ENCODE measurements at places on chromosomes 16 and 17.
A peak's percentile ranks its signal among the peaks of the same experiment; 100 is the strongest.

- no peak for DNase-seq
Observed at GRCh38 chr17:6045621-6046357, 24.4 kb upstream of the WSCD1 start.

GRCh38 chr16:82924075-82924854 lies 297.5 kb downstream of the CDH13 start:
- no peak for DNase-seq

GRCh38 chr17:82217120-82217529 lies 4.5 kb upstream of the CCDC57 start:
- DNase-seq: no peak

- DNase-seq: no peak
Observed at GRCh38 chr17:40319651-40320540, 10.9 kb downstream of the RARA start.

DNA sequence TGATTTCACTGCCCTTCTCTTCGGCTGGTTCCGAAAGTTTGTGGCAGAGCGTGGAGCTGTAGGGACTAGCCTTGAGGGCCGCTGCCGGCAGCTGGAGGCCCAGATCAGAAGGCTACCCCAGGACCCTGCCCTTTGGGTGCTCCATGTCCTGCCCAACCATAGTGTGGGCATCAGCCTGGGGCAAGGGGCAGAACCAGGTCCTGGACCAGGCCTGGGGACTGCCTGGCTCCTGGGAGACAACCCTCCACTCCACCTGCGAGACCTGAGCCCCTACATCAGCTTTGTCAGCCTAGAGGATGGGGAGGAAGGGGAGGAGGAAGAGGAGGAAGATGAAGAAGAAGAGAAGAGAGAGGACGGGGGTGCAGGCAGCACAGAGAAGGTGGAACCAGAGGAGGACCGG lies 856 bp upstream of the CXCL16 start:
- no peak for DNase-seq

GRCh38 chr17:82782657-82783207 lies 30.9 kb downstream of the TBCD start:
- no peak for DNase-seq

- no peak for DNase-seq
Observed at GRCh38 chr16:13436641-13437412, 483.1 kb upstream of the ERCC4 start.

DNA sequence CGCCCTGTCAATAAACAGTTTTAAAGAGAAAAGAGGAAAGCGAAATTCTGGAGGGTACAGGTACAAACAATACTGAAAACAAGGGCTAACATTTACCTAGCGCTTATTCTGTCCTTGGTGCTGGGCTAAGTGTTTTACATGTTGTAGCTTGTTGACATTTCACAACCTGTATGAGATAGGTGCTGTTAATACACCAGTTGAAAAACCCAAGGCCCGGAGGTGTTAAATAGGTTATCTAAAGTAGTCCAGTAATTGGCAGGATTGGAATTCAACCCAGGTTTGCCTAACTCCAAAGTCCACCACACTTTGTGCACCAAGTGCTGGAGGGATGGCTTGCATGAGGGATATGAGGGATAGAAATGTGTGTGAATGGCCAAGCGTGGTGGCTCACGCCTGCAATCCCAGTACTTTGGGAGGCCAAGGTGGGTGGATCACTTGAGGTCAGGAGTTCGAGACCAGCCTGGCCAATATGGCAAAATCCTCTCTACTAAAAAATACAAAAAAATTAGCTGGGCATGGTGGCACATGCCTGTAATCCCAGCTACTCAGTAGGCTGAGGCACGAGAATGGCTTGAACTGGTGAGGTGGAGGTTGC lies 2.9 kb downstream of the ATP6V0D1 start:
- DNase-seq: no peak

DNA sequence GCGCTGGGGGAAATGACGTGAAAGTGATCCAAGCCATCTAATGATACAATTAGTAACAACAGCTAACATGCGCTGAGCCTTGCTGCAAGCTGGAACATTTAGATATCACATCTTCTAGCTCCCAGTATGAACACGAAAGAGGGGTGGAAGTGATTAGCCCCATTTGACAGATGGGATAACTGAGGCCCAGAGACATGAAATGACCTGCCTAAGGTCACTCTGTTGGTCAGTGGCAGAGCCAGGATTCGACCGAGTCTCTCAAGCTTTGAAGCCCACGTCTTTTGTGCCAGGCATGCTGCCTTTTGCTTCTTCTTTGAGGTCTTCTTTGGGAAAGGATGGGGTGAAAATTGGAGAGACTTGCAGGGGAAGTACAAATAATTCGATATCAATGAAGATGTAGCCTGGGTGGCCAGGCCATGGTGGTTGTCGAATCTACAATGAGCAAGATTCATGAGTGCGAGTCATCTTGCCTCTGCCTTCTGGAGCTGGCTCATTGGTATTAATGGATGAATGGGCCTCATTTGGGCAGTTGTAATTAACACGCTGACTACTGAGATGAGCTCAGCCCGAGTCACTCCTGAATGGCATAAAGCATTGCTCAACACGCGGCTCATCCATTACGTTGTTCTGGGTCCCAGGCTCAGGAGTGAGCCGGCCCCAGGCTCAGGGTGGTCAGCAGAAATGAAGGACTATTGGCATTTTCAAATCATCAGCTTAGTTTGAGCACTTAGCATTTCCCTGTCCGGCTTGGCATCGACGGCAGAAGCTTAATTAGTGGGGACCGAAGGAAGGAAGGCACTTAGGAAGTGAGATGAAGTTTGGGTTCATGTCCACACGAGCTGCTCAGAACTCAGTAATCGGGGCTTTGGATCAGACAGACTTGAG lies 28.0 kb upstream of the GPRC5B start:
- DNase-seq: no peak

DNA sequence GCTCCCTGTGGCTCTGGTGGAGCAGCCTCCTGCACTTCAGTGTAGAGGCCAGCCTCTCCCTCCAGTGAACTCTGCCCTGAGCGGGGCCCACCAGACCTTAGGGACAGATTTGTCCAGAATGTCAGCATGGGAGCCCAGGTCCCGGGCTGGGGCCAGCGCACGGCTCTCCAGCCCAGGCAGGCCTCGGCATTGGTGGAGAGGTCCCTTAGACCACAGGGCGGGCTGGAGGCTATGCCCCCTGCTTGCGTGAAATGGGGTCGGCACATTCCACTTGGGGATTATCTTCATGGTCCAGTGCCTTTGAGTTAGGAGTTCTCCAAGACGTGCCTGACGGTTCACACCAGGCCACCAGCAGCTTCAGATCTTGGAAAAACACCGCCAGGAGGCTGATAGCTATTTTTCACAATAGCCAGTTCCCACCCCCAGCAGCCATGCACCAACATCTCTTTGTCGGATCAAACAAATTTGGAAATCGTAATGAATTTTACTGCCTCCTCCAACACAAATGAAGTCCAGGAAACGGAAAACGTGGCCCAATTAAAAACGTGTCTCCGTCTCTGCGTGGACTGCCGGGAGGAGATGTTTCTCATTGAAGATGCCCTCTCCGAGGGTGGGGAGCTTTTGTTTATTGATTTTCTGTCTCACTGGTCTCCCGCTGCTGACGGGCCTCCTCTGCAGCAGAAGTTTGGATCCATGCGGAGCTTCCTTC lies 110.0 kb upstream of the CIBAR2 start:
- DNase-seq: peak; percentile 16

- DNase-seq: no peak
Observed at GRCh38 chr17:42547698-42548069, 5.0 kb upstream of the HSD17B1 start.

DNA sequence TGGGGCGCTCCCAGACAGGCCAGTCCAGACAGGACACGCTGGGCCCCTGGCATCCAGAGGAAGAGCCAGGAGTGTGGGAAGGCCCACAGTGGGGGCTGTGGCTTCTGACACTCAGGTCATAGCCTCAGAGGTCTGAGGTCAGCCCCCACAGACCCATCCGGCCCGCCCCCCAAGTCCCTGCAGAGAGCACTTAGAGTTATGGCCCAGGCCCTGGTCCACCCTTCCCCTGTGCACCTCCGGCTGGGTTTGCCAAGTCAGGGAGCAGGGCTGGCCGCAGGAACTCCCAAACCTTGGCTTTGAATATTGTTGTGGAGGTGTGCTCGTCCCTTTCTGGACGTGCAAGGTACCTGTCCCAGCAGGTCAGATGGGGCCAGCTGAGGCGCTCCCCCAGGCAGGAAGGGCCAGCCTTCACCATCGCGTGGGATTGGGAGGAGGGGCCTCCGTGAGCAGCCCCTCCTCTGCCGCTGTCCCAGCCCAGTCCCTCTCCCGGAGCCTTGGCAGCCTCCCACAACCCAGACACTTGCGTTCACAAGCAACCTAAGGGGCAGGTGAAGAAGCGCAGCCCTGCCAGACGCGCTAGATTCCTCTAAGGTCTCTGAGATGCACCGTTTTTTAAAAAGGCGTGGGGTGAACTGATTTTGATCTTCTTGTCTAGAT lies 74.6 kb downstream of the SOCS1 start:
- no peak for DNase-seq

GRCh38 chr16:31700530-31701388 lies 172.8 kb upstream of the ZNF267 start:
- no peak for DNase-seq

DNA sequence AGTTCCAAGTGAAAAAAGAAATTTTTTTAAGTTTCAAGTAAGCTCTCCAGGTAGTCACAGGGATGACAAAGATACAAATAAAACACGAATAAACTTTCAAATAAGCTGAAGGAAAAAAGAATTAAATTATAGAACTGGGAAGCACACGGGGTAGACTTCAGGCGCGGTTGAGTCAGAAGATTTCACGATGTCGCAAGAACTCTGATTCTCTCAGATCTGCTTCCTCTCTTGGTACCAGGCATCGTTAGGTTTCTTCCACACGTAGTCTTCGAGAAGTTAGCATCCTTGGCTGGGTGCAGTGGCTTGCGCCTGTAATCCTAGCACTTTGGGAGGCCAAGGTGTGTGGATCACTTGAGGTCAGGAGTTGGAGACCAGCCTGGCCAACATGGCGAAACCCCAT lies 784.1 kb upstream of the RBFOX1 start:
- no peak for DNase-seq

GRCh38 chr16:70795296-70795912 lies 5.6 kb downstream of the VAC14 start:
- no peak for DNase-seq

- DNase-seq: no peak
Observed at GRCh38 chr17:6444571-6445335, 498 bp downstream of the PIMREG start.

DNA sequence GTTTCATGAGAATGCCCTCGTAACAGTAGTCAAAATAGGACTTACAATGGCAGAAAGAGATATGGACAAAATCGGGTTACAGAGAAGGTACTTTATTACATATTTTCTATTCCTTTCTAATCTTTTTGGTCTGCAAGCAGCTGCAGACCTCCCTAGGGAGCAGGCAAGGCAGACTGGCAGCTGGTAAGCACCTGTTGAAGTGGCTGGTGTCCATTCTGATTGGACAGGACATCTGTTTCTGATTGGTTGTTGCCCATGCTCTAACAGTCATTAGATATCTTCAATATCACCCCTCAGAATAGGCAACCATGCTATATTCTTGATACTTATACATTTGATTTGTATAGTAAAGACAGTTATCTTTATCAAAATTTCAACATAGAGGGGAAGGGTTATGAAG lies 606.3 kb downstream of the KCNJ2 start:
- no peak for DNase-seq

- DNase-seq: no peak
Observed at GRCh38 chr17:31780483-31780882, 78.6 kb downstream of the COPRS start.

GRCh38 chr16:17346621-17347569 lies 123.9 kb downstream of the XYLT1 start:
- DNase-seq: no peak

DNA sequence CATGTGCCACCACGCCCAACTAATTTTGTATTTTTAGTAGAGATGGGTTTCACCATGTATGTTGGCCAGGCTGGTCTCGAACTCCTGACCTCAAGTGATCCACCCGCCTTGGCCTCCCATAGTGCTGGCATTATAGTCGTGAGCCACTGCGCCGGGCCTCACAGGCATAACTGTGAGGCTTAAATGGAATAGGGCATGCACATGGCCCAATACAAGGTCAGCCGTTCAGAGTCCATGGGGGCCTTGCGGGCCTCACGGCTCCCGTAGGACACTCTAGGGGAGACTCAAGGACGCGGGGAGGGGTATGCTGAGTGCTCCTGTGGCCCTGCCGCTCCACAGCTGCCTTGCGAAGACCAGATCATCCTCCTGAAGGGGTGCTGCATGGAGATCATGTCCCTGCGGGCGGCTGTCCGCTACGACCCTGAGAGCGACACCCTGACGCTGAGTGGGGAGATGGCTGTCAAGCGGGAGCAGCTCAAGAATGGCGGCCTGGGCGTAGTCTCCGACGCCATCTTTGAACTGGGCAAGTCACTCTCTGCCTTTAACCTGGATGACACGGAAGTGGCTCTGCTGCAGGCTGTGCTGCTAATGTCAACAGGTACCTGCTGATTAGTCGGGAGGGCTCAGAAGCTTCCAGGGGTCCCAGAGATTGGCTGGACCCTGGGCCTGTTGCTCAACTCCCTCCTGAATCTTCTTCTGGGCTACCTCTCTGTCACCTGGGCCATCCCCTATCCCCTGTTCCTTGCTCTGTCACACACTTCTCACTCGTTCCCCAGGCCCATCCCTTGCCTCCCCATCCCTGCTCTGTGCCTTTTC lies 12.3 kb downstream of the NR1D1 start:
- no peak for DNase-seq

GRCh38 chr16:9258423-9259051 lies 167.1 kb downstream of the HAPSTR1 start:
- peak; percentile 4 for DNase-seq

GRCh38 chr16:57102888-57103851 lies 10.8 kb downstream of the CPNE2 start:
- DNase-seq: peak; percentile 32

DNA sequence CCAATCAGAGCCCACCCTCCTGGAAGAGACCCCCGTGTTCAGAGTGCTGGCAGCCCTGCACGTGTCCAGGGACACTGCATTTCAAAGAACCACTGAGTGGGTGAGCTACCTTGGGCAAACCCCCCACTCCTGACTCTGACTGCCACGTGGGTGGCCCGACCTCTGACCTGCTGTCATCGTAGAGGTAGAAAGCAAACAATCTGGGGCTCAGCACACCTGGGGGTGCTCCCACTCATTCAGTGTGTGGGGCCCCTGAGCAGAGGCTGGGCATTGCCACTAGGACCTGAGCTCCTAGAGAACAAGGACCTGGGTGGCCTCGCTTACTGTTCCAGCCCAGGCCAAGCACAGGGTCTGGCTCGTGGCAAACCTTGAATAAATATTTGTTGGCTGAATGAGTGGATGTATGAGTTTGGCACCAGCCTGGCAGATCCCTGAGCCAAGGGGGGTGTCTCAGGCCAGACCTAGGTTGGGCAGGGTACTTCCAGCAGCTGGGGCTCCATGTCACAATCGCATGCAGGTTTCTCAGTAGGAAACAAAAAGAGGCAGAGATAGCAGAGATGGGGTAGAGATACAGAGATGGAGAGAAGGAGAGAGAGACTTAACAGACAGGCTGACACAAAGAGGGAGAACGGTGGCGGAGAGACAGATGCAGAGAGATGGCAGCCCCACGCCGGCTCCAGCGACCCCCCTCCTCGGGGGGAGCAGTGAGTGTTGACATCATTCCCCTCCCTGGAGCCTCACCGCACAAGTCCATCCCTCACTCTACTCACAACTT lies 5.4 kb upstream of the DRC7 start:
- DNase-seq: no peak

GRCh38 chr17:45380991-45381390 lies 51.7 kb downstream of the ARHGAP27 start:
- DNase-seq: no peak

Data from NCI-H2227 treated with DMSO at 0.1 percent for 48 hours (cell line).